ENCODE measurements at places on chromosomes 1 and 21.

GRCh38 chr1:247468481-247469140 is 10.7 kb upstream of the OR2B11 start:
- DNase-seq = no peak

GRCh38 chr1:236315518-236315917 is 33.8 kb upstream of the ERO1B start:
- DNase-seq = no peak

DNA sequence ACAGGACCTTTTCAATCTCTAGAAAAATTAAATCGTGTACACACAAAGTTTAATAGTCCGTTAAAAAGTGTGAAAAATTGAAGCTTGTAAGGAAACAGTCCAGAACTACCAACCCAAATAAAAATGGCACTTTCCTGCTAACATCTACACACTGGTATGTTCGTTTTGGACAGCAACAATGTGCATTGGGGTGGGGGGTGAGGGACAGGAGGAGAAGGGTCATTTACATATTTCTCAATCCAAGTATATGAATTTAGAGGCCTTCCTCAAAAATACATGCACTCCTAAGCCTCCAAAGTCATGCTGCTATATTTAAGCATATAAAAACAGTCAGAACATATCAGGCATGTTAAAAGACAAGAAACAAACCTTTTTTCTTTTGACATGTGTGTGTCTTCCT is 2.5 kb downstream of the PPP1R15B start:
- DNase-seq = no peak

DNA sequence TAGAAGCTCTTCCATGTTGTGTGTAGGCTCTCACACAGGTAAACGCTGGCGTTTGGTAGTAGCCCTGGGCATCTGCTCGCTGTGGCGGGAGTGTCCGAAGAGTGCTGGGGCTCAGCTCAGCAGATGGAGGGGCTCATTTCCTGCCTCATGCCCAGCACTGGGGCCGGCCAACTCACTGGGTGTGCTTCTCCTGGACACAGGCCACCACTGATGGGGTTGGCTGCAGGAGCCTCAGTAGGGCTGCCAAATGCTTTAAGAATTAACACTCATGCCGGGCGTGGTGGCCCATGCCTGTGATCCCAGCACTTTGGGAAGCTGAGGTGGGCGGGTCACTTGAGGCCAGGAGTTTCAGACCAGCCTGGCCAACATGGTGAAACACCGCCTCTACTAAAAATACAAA is 20.9 kb downstream of the UQCRHL start:
- DNase-seq = no peak

GRCh38 chr1:17168091-17168876 is 36.6 kb upstream of the PADI1 start:
- DNase-seq = no peak

DNA sequence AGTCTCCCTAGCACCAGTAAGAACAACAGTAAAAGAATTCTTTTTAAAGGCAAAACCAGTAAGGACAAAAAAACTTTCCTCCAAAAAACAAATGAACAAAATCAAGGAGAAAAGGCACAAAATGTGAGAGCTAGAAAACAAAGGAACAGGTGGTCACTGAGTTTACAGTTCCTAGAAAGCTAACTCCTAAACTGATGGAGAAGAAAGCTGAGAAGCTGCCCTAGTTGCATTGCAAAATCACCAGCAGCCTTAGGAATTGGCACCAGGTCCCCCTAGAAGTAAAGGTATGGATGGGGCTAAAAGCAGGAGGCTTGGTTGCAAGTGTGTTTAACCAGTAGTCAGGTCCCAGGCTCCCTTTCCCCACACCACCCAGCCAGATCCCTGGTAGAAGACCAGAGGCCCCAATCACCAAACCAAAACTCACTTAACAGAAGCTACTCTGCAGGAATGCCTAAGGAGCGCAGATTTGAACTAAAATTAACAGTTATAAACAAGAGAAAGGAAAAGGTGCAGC is 47.6 kb downstream of the RAB3GAP2 start:
- DNase-seq = no peak

DNA sequence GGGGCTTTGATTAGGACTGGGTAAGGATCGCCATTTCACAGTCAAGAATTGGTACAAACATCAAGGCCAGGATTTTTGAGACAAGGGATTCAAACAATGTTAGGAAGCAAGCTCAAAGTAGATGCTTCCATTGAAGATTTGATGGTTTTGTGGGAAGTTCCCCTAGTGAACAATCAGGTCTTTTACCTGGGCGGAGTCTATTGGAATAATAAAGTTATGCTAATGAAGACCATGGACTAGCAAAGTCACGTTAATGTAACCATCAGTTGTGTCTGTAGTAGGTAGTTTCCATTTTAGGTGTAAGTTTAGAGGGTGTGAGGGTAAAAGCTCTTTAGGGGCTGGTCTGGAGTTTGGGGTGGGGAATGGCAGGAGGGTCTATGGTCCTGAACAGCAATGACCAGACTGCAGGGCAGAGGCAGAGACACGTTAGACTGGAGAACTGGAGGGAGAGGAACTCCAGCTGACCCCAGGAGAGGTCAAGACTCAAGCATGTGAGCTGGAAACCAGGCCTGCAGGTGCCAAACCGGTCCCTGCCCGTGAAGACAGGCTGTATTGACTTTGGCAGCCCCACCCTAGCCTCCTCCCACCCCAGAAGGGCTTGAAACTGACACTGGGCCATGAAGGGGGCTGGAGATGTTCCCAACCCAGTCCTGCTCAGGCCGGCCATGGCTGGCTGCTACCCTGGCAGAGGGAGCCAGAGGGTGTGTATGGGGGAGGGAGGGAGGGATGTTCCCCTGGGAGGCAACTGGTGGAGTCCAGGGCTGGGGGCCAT is 36.0 kb upstream of the GPR37L1 start:
- DNase-seq = no peak

GRCh38 chr1:119001181-119002027 is 13.3 kb upstream of the TBX15 start:
- DNase-seq = no peak

DNA sequence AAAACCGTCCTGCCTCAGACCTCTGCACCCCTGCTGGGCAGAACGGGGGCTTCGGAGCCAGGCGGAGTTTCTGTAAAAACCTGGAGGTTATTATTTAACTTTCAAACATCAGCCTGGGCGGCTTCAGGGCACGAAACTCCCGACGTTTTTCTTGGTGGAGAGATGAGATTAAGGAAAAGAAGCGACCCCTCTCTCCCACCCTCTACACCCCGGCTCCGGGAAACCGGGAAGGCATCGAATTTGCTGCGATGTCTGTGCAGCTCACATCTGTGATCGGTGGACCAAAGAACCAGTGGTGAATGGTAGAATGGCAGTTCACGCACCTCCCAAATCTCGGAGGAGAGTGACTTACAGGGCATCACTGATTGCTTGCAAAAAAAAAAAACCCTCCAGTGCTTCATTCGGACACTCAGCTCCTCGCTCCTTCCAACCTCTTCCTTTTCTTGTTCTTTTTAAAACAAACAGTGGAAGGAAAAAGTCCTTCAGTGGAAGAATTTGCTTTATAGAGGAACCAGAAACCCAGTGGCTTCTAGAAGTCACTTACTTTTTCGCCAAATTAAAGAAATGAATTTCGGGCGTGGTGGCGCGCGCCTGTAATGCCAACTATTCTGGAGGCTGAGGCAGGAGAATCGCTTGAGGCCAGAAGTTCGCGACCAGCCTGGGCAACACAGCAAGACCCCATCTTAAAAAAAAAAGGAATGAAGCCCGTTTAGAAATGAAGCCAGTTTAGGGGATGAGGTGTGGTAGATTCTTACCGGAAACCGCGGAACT is 884 bp downstream of the PHACTR4 start:
- peak; percentile 77 for DNase-seq

GRCh38 chr1:110067479-110067892 is 3.0 kb downstream of the ALX3 start:
- DNase-seq = no peak

DNA sequence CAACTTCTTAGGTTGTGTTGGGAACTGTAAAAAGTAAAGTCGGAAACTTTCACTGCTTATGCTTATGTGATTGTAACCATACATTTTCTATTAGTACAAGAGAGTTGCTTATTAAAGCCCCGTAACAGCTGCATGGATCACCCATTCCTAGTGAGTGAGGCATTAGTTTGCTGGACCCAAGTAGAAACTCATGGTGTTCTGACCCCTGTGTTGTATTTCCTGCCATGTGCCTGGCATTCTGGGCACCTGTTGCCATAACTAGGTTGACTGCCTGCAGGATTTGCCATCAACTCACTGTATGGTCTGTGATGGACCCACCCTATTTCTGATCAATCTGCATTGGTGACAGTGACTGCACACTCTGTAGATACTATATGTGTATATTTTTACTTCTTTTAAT is 173.0 kb downstream of the PGBD5 start:
- DNase-seq = no peak
